ENCODE measurements at places on chromosomes 5 and 9.

- no peak for DNase-seq
Measured at GRCh38 chr9:113416149-113416721, 5.7 kb downstream of the C9orf43 start.

DNA sequence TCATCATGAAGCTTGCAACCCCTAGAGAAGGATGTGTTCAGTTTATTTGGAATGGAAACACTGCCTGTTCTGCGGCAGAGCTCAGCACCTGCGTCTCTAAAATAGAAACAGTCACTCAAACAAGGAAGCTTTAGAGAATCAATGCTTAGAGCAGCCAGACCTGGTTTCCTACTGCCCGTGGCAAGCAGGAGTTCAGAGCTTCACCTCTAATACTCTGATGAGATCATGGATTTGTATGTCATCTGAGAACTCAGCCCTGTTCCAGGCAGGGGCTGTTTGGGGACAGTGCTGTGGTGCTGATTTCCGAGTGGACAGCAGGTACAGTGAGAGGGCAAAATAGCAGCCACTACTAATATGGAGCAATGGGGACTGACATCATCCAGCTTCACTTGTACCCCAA, 236.0 kb upstream of the IRX1 start:
- DNase-seq = no peak

GRCh38 chr5:140018920-140019644, 24.0 kb downstream of the NRG2 start:
- DNase-seq = no peak

DNA sequence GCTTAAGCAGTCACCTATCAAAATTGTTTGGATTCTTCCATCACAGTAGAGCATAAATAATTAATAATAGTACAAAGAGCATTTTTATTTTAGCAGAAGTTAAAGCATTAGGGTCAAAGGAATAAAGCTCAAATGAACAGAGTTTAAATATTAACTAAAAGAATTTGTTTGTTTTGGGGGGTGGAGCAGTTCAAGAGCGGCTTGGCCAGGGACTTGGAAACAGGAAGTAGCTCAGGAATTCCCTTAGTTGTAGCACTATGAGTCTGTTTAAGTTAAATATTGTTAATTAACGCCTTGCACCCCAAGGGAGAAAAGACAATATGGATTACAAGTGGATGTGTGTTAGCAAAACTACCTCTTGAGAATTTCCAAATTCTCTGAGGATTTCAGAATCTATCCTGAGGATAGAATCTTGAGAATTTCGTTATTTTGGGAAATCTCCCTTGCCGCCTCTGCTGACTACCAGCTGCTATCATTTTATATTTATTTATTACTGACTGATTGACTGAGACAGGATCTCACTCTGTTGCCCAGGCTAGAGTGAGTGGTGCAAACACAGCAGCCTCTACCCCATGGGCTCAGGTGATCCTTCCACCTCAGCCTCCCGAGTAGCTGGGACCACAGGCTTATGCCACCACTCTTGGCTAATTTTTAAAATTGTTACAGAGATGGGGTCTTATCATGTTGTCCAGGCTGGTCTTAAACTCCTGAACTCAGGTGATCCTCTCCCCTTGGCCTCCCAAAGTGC, 96.7 kb upstream of the CHD1 start:
- DNase-seq = no peak

DNA sequence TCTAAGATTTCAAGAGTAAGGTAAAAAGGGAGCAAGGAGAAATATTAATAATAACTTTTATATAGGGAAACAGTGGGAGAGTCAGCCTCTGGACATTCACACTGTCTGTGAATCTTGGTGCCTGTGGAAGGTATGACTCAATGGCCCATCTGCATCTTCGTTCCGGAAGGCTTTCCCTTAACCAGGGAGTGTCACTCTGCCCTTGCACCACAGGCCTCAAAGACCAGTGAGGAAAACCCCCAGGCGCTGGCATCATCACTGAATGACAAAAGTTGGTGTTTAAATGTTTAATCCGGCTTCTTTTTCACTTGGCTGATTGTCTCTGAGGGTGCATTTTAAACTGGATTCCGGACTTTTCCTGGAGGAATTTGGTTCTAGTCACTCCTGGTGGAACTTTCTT, 522.4 kb upstream of the TLE4 start:
- no peak for DNase-seq

All from ovary (tissue), 10 donors.